Stimulated activated CD8-positive, alpha-beta memory T cell treated with anti-CD3 and anti-CD28 coated beads, Interleukin-2, amount 100 ng/mL, for 1 hour (primary cell): ENCODE measurements at places on chromosomes 7 and 10.
A peak's percentile ranks its signal among the peaks of the same experiment; 100 is the strongest.

DNA sequence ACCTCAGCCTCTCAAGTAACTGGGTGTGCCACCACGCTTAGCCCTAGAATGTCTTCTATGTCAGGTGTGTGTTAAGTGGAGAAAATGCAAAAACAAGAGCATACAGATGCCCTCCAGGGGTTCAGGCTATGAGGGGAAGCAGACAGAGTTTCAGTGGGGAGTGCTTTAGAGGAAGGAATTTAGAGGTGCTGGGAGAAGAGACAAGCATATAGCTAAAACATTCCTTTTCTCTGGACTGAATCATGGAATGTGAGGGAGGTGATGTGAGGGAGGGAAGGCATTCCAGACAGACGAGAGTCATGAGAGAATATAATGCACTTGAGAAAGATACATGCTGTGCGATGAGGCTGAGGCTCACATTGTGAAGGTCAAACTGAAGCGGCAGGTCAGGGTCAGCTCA, 6.6 kb upstream of the ZNF786 start:
- no peak for DNase-seq

GRCh38 chr10:48814933-48815332, 124.7 kb downstream of the LRRC18 start:
- no peak for DNase-seq

DNA sequence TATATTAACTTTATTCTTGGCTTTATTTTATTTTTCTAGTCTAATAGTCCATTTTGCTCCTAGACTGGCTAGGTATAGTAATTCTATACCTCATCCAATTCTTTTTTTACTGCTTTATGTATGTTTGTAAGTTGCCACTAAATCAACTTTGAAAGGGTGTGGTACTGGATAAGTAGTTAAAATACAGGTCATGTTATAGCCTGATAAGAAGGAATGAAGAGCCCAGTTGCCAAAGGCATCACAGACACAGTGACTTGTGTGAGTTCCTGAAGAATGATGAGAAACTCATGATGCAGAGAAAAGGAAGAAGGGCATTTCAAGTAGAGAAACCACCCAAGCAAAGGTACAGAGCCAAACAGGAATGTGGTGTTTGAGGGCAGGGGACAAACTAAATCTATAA, 27.3 kb downstream of the NAPEPLD start:
- no peak for DNase-seq

- no peak for DNase-seq
Observed at GRCh38 chr10:103676058-103676785, 179.2 kb downstream of the SH3PXD2A start.

- DNase-seq: no peak
Observed at GRCh38 chr7:155763122-155763521, 49.1 kb downstream of the SHH start.

DNA sequence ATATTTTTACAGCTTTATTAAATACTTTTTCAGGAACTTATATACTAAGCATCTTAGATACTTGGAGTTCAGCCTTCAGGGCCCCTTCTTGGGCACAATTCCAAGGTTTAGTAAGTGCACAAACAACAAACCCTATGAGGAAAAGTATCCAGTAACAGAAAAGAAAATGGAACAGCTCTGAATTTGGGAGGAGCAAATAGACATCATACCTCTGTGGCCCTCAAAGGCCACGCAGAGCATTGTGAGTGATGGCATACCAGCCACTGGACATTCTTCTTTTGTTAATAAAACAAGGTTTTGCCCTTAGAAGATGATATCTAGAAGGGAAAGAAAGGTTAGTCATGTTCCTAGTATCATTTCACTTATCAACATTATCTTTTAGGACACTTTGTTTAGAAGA, 46.0 kb downstream of the ST7 start:
- DNase-seq: no peak

DNA sequence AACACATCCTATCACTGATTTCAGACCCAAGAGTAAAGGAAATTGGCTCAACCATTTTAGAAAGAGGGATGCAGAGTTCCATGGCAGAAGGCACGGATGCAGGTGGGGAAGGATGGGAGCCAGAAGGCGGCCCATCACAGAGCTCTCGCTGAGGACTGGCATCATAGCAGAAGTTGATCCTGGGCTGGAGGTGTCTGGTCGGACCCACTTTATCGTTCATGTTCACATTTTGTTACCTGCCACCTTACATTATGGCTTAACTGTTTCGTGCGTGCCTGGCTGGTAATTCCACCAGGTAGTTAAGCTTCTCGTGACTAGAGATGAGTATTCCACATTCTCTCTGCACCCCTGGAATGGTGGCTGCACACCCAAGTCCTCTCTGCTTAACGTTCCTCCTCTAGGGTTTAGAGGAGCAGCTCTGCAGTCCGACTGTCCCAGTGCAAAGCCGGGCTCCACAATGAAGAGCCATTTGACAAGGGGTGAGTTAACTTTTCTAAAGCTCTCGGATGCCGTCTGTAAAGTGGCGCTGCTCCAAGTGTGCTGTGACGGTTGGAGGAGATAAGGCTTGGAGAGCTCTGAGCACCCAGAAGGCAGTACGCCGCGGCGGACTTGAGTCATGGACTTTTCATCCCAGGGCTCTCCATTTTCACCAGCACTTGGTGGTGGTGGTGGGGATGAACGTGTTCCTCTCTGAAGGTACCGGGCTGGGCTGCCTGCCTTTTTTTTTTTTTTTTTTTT, 157.1 kb upstream of the SHH start:
- DNase-seq: no peak

DNA sequence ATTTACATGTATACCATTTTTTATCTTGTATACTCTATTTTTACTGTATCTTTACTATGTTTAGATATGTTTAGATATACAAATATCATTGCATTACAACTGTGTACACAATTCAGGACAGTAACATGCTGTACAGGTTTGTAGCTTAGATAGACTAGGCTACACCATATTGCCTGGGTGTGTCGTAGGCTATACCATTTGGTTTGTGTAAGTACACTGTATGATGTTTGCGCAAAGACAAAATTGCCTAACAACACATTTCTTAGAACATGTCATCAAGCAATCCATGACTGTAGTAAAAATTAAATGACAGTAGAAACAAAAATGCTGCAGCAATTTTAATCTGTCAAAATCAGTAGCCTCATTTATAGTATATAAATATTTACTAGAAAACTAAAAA, 812.2 kb downstream of the GRM8 start:
- no peak for DNase-seq

DNA sequence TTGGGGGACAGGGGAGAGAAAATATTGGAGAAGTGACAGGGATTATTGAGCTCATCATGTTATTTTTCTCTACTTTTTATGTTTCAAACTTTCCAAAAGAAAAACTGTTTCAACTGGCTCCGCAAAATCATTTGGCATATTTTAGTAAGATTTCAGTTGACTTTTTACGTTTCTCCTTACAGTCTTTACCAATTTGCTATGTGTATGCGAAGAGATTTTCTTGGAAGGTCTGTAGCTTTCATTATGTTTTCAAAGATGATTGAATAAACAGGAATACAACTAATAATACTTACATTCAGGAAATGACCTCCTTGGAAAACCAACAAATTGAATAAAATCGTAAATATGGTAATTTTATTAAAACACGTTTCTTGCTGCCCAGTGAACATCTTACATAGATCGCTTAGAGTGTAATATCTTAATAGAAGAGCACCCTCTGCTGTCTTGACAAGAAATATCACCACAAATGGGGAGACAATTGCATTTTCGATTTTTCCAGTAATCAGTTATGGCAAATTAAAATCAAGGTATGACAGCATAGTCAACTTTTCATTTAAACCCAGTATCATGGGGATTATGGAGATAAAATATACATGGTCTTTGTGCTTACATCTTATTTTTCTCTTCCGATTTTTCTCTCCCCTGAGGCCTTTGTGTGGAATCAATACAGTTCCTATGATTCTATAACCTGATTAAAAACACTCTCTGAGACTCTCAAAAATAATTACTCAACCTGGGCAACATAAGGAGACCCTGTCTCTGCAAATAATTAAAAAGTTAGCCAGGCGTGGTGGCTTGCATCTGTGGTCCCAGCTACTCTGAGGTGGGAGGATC, 43.1 kb downstream of the MBL2 start:
- DNase-seq: no peak

DNA sequence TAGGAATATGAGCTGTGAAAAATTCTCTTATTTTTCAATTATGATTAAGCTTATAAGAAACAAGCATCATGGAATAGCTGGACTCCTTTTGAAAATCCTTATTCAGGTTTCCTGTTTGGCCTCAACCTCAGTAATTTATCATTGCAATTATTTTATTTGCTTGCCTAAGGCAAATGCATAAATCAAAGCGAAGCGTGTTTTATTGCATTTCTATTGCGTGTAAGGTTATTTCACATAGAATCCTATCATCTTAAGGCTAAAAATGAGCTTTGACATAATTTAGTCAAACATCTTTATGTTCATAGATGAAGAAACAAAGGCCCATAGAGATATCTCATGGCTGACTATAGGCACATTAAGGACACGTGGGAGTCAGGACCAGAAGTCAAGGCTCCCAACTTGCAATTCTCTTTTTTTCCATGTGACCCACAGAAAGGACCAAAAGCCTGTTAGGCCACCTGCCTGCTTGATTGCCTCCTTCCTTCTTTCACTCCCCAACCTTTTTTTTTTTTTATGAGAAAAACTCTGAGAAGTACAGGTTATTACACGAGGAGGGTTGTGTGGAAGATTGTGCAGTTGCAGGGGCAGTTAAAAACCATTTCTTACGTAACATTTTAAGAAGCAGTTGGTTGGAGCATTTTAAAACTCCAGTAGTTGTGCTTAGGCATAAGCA, 261.0 kb downstream of the HDAC9 start:
- DNase-seq: no peak

- DNase-seq: no peak
Observed at GRCh38 chr7:95367606-95368005, 28.6 kb downstream of the PON3 start.

GRCh38 chr7:121837462-121837861, 35.5 kb upstream of the PTPRZ1 start:
- no peak for DNase-seq

DNA sequence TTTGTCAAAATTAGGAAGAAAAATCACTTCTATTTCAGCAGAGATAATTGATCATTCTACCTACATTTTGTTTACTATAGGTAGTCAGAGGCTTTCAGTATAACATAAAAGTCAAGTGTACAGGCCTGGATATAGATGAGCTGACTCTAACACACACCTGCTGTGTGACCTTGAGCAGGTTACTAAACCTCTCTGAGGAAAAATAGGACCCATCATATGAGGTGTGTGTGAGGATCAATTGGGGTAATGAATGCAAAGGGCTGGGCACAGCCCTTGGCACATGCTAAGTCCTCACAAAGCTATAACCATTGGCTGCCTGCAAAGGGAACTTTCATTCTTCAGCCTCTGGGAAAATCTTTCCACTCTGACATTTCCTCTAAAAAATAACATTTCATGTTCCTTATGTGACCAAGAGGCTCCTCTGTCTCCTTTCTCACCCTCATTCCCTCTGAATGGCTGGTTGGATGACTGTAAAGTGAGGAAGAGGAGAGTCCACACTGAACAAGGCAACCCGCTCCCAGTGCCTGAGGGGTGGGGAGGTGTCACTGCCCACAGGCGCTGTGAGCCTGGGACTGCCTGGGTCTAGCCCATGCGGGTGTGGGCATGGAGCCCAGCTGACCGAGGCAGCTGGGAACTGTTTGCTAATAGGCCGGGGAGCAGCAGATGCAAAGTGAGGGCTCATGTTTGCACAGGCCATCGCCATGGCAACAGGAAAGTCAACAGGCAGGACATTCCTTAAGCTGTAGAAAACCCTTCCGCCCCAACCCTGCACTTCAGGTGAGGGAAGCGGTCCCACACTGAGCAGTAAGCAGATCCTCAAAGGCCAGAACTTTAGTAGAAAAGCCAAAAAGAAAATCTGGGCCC, 36.8 kb downstream of the MYOF start:
- no peak for DNase-seq

- DNase-seq: no peak
Observed at GRCh38 chr10:2611603-2612002, 455.7 kb upstream of the PFKP start.

DNA sequence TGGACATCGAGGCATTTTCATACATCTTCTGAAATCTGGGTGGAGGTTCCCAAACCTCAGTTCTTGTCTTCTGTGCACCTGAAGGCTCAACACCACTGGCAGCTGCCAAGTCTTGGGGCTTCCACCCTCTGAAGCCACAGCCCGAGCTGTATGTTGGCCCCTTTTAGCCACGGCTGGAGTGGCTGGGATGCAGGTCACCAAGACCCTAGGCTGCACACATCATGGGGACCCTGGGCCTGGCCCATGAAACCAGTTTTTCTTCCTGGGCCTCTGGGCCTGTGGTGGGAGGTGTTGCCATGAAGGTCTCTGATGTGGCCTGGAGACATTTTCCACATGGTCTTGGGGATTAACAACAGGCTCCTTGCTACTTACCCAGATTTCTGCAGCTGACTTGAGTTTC, 62.1 kb downstream of the INPP5A start:
- DNase-seq: no peak

GRCh38 chr10:70505908-70506307, 27.3 kb downstream of the PALD1 start:
- DNase-seq: no peak

GRCh38 chr7:130896898-130897514, 163.0 kb upstream of the KLF14 start:
- peak; percentile 35 for DNase-seq

GRCh38 chr10:98364432-98365102, 50.4 kb downstream of the PYROXD2 start:
- no peak for DNase-seq

GRCh38 chr7:107958764-107959526, 44.0 kb downstream of the LAMB1 start:
- no peak for DNase-seq

GRCh38 chr7:3114917-3115316, 71.2 kb upstream of the CARD11 start:
- DNase-seq: no peak

- no peak for DNase-seq
Observed at GRCh38 chr7:50782375-50783208, at the start of gene GRB10. GRB10 (minus strand) TSS chr7:50782896; CDS start chr7:50732322, 50,574 bp downstream.

GRCh38 chr10:47337310-47337709, 10.9 kb upstream of the RBP3 start:
- DNase-seq: no peak

DNA sequence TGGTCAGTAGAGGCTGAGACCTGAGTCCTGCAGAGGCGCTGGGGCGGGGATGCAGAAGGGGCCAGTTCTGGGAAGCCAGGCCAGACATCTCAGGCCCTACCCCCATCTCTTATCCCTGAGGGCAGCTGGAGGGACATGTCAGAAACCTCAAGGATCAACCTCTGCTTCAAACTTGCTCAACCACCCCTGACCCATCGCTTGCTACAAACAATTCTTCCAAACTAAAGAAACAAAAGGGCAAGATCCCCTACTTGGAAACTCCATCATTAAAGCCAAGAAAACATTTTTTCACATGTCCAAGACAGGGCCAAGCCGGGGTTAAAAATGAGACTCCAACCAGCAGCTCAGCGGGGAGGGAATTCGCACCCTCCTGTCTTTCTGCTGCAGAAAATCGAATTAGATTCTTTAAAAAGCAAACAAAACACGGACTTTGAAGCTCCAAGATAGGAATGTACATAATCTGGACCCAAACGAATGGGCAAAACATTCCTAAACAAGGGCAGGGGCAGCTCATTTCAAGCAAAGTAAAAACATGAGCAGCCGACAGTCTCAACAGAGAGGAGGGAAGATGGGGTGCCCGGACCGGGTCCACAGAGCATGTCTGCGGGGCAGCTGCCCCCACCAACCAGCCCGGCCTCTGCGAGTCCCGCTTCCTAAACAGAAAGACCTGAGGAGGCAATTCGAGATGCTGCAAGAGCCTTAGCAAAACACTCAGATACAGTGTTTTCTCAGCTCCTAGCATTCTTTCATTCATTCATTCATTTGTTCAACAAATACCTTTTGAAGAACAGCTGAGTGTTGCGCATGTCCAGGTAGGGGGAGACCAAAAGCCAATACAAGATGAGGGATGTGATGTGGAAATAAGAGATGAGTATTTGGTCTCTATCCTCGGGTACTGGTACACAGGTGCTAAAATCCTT, 44.8 kb downstream of the CHST15 start:
- no peak for DNase-seq
